Hematopoietic multipotent progenitor cell treated with erythropoietin and hydrocortisone succinate and interleukin-3 and kit ligand, for 6 days (in vitro differentiated cells): ENCODE measurements at places on chromosomes 2 and 18.
A peak's percentile ranks its signal among the peaks of the same experiment; 100 is the strongest.

- peak; percentile 68 for DNase-seq
Observed at GRCh38 chr2:230849633-230850357, 14.9 kb upstream of the ITM2C start.

DNA sequence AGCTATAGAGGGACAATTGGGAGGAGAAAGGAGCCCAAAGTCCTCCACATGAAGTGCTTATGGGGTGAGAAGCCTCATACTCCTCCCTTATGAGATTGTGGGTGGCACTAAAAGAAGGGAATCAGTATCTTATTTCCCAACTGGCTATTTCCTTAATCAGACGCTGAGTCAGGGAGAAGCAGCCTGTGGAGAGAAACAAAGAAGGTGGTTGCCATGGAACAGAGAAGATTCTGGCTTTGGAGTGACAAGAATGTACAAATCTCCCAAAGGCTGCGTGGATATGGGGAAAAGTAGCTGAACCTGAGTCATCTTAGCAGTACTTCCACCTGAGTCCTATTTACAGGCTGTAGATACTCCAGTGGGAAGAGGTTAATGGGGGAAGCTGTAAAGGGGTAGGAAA is 115.8 kb upstream of the CWC22 start:
- DNase-seq = no peak

DNA sequence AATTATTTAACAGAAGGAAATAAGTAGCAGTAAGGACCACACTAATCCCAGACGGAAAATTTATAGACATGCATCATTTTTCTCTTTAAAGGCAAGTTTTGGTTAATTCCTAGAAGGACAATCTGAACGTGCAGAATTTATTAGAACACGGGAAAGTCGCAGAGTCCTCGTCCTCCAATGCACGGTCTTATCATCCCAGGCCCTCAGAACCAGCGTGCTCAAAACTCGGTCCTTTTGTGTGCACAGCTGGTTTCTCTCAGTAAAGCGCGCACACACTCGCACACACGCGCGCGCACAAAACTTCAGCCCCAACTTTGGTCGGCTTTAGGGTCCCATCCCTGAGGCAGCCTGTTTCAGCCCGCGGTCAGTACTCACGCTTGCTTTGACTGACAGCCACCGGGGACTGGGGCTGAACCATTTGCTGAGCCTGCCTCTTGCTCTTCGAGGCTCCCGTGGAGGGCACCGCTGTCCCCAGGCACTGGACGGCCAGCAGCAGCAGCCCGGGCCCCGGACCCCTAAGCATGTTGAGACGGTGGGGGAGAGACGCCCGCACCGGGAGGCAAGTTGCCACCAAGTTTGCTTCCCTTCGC is 493 bp downstream of the FN1 start:
- peak; percentile 7 for DNase-seq

GRCh38 chr2:96802721-96803120 is 13.3 kb upstream of the CNNM3 start:
- no peak for DNase-seq

- peak; percentile 64 for DNase-seq
Observed at GRCh38 chr2:62724886-62725711, 19.6 kb downstream of the EHBP1 start.

DNA sequence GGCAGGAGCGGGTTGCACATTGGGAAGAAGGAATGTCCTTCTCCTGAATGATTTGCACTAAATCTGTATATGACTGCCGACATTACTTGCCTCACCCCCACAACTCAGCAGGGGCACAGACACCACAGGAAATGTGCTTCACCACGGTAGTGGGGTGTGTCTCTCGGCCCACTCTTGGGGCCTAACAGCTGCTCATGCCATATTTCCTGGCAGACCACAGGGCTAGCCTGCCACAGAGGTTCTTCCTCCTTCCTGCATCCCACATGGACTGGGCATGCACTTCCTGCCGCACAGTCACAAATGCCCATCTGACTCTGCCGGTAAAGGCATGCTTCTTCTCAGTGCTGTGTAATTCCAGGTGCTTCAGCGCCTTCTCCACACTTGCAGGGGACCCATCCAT is 10.3 kb upstream of the PAPOLG start:
- peak; percentile 46 for DNase-seq

GRCh38 chr18:50111398-50111797 is 83.5 kb downstream of the MYO5B start:
- no peak for DNase-seq

- DNase-seq = no peak
Observed at GRCh38 chr2:71291398-71291797, 40.2 kb upstream of the ZNF638 start.

GRCh38 chr2:150674283-150674682 is 186.8 kb upstream of the RND3 start:
- DNase-seq = no peak

DNA sequence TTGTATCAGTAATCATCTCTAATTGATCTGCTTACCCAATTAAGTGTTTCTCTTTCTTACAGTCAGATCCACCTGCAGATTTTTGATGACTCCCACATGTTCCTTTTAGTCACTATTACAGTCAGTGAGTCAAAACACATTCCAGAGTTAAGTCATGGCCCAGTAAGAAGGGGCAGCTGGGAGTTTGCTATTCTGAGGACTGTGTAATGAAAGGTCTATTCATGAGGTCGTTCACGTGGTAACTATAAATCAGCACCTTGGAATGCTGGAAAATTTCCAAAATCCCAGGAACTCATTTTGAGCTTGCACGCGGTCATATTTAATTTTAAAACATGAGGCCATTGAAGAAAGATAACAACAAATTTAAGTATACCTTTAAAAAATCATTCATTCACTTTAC is 252.5 kb downstream of the XIRP2 start:
- no peak for DNase-seq

DNA sequence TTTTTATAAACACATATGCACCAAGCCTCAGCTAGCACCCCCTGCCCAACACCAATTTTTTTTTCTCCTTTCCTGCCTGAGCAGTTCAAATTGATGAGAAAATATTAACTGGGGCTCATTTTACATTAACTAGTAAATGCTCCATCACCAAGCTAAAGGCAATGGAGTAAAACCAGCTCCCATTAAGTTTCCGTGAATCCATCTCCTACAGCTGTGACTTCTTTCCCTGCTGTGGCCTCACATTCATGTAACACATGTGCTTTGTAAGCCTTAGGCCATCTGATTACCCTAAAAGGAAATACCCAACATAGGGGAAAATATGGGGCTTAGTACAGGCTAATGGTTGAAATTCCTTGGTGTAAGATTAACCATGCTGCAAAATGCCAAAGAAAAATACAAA is 60.8 kb downstream of the DNER start:
- DNase-seq = no peak

GRCh38 chr2:25832897-25833296 is 45.4 kb downstream of the ASXL2 start:
- no peak for DNase-seq

GRCh38 chr2:29447513-29447912 is 332.3 kb downstream of the CLIP4 start:
- no peak for DNase-seq

DNA sequence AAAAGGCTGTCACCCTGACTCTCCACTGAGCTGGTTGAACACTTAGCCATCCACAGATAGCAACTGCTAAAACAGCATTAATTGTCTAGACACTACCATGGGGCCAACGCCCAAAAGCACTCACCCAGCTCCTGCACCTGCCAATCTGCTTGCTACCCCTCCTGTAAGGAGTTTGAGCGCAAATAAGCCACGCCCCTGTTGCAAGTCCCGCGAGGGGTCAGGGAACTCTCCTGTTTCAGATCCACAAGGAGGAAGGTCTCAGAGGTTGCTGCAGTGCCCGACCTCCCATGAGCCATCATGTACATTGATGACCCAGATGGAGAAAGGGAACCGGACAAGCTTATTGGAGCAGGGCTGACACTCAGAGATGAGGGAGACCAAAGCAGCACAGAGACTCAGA is 106.8 kb downstream of the ZNF516 start:
- DNase-seq = no peak

- DNase-seq = no peak
Observed at GRCh38 chr2:56741601-56742102, 557.9 kb downstream of the CCDC85A start.

DNA sequence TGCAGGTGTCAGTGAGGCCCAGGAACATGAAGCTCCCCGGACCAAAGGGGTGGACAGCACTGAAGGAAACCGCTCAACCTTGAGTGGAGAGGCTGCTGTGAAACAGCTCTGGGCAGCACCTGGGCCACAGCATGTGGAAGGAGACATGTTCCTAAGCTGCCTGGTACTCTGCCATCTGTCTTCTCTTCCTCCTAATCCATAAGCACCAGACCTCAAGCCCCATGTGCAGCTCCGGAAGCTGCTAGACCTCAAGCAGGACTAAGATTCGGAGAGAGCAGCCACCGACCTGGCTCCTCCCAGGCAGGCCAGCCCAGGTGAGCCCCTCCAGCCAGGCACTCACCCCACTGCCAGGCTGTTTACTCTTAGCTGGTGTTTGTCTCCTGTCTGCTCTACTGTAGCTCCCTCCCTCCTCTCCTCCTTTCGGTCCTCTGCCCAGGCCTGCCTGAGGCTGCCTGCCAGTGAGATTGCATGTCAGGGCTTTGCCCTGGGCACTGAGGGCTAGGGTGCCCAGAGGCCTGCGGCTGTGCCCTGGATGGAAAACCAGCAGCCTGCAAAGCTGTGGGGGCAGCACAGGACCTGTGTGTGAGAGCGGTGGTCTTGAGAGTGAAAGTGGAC is 53.7 kb downstream of the BCL11A start:
- no peak for DNase-seq

DNA sequence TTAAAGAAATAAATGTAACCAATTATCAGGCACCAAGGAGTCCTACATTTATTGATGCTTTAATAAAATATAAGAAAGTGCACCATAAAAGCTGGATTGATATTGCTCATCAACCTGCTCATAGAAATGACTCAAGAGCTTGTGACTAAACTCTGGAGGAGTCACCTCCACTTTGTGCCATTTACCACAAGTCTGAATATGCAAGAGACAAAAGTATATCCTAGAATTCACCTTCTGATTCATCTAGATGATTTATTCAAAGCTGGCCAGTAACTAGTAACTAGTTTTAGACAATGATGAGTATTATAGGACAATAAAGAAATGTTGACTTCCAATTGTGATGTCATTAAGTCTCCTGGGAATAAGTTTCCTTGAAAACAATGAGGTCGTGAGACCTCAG is 146.0 kb upstream of the SOX11 start:
- no peak for DNase-seq

DNA sequence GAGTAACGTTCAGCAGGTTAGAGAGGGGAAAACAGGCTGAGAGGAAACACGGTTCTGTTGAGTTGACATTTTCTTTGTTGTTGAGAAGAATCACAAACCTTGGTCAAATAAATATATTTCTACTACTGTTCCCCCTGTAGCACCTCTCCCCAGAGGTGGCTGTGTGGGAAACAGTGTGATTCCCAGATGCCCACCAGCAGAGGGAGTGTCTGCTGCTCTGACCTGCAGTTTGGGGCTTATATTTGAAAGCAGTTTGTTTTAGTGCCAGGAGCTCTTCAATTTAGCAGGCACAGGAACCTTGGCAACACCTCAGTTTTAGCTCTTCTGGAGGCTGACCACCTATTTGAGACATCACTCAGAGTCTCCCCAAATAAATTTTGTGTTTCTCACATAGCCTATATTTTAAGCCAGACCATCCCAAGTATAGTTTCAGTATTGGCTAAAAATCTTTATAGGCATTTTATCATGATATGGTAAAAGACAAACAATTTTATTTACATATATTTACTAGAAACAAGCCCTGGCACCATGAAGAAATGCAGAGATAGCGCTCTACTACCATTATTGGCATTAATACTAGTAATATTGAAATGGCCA is 75.7 kb downstream of the PIK3C3 start:
- DNase-seq = peak; percentile 54
